ENCODE measurements at places on chromosomes 16 and 17.

DNA sequence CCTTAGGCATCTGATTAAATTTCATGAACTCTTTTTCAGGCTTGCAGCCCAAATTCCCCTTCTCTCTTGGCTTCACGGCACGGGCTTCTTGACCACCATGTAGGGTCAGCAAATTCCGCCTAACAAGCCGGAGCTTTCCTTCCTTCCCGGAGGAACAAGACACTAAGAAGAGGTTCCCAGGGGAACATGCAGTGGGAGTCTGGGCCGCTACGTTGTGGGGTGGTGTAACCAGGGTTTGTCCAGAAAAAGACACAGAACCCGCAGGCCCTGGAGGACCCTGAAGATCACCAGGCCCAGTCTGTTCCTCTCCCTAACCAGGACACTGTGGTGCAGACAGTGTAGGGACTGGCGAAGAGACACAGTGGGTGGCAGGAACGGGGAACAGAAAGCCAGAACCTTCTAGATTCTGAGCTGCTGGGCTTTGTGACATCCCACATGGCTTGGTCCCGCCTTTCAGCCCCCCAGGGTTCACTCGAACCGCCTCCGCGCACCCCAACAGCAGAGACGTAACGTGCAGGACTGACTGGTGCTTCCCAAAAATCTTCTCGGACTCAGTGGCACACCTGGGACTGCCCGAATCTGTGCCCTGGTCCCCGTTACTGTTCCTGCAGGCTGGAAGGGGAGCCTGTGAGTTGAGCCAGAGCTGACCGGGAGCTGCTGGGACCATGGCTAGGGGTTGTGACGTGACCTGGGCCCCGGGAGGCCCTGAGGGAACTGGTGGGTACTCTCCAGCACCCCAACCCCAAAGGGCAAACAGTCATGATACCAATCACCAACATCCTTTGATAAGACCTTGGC, 55.2 kb downstream of the TBC1D16 start:
- no peak for DNase-seq

GRCh38 chr16:46973207-46973995, at the start of gene DNAJA2:
Gene DNAJA2 (minus strand): TSS chr16:46973674. CDS start chr16:46973572, 102 bp downstream.
- peak; percentile 44 for DNase-seq

- DNase-seq = no peak
Measured at GRCh38 chr17:48721009-48721402, 1.3 kb downstream of the PRAC1 start.

DNA sequence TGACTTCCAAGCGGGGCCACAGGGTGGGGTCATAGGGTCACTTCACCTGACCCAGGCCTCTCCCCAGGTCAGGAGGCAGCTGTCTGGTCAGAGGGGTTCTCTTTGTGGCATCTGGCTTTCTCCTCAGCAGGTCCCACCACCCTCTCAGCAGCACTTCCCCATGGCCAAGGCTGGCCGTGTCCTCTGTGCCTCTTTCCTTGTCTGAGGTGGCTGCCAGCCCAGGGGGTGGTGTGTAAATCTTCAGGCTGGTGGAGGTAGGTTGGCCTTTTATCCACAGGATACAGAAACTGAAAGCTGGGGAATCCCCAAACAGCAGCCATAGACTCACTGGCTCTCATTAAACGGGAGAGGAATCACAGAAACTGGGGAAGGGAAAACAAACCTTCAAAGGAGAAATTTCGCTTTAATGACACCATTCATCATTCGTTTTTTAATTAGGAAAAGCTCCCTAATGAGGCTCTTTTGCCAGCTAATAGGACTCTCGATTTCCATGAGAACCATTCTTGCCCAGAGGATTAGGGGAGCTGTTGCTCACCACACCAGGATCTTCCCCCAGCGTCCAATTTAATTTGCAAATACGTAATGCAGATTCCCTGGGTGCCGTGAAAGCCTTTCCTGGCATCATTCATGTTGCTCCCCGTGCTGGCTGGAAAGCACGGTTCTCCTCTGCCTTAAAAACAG, 18.0 kb downstream of the C17orf75 start:
- DNase-seq = no peak

- DNase-seq = no peak
Measured at GRCh38 chr17:41561554-41561953, 10.3 kb downstream of the KRT9 start.

- DNase-seq = no peak
Measured at GRCh38 chr17:75088465-75089417, 987 bp downstream of the SLC16A5 start.

DNA sequence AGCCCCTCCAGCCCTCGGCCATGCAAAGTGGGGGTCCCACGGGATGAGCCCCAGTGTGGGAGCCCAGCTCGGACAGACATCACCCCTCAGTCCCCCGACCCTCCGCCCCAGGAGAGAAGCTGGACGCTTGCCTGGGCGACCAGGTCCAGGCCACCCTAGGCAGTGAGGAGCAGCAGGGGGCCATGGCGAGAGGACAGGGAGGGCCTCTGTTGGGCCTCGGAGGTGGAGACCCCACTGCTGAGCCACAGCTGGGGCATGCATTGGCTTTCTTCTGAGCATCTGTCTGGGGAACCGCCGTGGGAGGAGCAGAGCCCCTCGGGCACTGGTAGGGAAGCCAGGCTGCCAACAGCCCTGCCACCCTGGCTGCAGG, 13.0 kb downstream of the ACTG1 start:
- DNase-seq = no peak

GRCh38 chr17:8782176-8782575, 17.0 kb downstream of the MFSD6L start:
- DNase-seq = no peak

GRCh38 chr16:56749672-56750491, 20.0 kb downstream of the NUP93 start:
- DNase-seq = no peak

DNA sequence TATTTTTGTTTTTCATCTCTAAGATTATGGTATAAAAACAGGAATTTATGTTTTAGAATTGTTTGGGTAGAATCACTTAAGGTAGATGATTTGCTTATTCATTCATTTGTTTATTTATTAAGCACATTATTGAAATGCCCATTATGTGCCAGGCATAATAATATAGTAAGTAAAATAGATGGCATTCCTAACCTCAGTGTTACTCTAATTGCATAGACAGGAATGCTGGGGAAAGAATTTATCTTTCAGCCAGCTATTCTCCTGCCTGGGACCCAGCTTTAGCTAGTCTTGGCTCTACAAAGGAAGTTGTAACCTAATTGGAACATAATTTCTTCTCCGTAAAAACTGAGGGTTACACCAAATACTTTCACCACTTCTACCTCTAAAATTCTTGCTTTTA, 44.6 kb downstream of the NFAT5 start:
- no peak for DNase-seq

GRCh38 chr16:5722116-5722619, 624.6 kb upstream of the EEF2KMT start:
- DNase-seq = no peak

GRCh38 chr16:64312980-64313379, 808.9 kb downstream of the CDH11 start:
- no peak for DNase-seq

DNA sequence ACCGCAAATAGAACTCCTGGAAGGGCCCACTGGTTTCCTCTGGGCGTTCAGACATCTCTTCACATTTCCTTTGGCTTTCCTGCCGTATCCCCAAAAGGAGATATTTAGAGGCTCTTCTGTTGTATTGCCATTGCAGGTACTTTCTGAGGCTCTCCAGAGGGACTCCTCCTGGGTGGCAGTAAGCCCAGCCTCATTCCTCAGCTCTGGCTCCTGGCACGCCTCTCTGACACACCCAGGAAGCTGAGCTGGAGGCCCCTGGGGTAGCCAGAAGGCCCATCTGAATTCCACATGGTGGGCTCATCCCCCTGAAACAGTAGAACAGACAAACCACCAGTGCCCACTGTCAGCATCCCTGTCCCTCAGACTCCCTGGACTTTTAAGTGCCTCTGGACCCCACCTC, 206.7 kb downstream of the PARN start:
- DNase-seq = no peak

DNA sequence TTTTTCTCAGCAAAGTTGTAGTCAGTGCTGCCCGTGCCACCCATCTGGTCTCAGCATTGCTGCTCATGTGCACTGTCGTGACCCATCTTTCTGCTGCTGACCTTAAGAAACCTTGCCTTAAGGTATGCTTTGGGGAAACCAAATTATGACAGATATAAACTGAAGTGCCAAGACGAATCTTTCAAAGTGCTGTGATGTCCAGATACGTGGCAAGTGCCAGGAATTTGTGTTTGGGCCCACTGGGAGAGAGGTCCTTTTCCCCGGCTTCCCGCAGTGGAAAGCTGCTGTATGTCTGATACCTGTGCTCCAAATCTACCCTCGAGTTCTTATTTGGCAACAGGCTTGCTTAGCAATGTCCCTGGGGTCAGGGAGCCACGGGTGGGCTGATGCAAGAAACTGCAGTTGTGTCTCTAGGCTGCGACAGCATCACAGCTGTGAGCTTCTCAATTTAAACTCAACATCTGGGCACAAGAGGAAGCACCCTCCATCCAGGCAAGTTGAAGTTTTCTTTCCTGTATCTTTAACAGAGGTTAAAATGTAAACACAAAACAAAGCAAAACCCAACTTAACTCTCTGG, 30.3 kb upstream of the TOX3 start:
- DNase-seq = no peak

DNA sequence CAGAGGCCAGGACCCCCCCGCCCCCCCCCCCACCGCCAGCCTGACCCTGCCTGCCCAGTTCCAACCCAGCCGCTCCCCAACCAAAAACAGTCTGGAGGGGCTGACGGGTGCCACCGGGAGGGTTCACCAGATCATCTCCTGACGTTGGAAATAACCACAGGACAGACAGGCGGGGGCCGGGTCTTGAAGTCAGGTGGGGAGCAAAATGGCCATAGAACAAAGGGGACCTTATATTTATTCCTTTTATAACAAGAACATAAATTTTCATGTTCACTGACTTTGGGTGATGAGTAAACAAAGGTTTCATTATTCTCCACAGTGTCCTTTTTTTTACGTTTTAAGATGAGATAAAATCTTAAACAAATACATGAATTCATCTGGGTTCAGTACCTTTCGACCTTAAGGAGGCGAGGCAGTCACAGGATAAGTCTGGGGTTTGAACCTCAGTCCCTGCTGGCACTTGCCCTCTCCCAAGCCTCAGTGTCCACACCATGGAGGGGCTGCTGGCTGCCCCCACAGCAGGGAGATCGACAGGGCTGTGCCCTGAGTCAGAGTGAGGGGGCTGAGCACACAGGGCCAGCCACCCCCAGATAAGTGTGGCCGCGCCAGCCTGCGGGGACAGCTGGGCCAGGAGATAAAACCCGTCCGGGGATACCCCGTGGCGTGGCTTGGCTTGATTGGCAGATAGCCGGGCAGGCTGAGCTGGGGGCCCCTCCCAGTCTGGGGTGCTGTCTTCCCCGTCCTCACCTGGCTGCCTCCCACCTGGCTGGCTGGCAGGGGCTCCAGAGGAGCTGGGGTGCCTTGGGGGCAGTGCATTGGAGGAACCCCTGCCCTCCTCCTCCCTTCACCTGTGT, 15.0 kb downstream of the SLC7A5 start:
- no peak for DNase-seq

DNA sequence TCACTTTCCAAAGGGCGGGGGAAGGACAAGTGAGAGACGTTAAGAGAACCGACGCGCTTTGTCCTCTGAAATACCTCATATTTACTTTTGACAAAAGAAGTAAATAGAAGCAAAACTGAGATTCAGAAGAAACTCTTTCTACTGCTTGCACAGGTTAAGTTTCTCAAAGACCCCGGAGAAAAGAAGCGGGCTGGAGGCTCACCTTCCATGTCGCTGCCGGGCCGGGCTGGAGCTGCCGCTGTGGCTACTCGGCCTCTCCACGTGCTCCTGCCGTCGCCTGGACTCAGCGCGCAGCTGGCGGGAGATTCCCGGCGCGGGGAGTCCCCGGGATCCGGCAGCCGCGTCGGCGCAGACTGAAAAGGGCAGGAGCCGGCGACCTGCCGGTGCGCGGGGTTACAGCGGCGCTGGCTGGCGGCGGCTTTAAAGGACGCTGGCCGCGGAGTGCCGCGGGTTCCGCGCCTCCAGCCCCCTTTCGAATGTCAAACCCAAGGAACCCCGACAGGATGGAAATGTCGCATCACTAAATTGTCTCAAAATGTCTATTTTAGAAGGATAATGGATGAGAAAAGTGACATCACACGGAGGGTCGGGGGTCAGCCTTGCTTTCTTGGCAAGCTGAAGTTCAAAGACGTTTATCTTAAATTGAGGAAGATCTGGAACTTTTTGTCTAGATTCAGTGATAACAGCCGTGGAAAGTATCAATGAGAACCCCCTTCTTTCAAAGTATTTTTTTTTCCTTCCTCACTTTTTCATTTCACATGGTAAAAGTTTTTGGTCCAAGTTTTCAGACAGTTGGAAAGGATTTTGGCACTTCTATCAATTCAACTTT, at the start of gene IKZF3:
Gene IKZF3 (minus strand): TSS at position 395 of the 829 bp plus-strand sequence. CDS start 186 bp downstream, at position 209.
- no peak for DNase-seq

GRCh38 chr17:7837408-7838088, 3.5 kb downstream of the KDM6B start:
- no peak for DNase-seq

GRCh38 chr16:14489460-14489859, 140.6 kb downstream of the PARN start:
- no peak for DNase-seq

DNA sequence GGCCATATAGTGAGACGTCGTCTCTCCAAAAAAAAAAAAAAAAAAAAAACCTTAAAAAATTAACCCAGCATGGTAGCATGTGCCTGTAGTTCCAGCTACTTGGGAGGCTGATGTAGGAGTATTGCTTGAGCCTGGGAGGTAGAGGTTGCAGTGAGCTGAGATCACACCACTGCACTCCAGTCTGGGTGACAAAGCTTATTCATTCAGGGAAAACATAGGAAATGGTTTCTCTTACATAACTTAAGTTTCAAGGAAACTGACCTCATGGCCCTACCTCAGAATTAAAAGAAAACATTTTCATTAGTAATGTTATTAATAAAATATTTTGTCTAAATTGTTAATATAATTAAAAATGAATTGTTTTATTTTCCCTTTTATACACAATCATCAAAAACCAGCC, 31.4 kb downstream of the COG1 start:
- no peak for DNase-seq

GRCh38 chr17:79930877-79931816, 91.9 kb upstream of the CBX4 start:
- no peak for DNase-seq

DNA sequence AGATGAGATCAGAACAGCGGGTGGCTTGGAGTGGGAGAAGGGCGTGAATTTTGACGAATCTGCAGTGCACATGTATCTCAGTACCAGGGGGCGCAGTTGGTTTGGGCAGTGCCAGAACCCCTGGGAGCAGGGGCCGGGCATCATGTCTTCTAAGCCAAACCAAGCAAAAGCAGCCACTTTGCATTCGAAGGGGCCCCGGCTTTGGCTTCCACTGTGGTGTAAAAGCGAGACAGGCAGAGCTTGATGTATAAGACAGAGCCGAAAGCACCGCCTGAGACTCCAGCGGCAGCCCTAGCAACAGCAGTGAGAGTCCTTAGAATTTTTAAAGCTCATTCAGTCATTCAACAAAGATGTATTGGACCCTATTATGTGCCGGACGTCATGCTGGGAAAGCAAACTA, 3.8 kb upstream of the XYLT1 start:
- DNase-seq = no peak

Data from GM04503 (cell line).